ENCODE measurements at places on chromosomes 2 and 18.

DNA sequence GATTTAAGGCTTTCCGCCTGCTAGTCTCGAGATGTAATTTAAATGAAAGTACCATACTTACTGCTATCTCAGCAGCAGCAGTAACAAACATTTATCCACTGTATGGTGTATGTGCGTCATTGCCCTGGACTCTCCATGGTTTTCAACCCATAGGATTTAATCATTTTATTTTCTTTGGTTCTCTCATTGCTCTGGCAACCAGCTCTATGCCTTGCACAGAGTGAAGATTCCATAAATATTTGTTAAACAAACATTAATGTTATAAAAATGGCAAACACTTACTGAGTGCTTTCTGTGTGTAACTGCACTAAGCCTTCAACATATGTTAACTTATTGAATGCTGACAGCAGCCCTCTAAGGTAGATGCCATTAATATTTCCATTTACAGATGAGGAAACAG lies 1.3 kb upstream of the LMAN1 start:
- DNase-seq: no peak

DNA sequence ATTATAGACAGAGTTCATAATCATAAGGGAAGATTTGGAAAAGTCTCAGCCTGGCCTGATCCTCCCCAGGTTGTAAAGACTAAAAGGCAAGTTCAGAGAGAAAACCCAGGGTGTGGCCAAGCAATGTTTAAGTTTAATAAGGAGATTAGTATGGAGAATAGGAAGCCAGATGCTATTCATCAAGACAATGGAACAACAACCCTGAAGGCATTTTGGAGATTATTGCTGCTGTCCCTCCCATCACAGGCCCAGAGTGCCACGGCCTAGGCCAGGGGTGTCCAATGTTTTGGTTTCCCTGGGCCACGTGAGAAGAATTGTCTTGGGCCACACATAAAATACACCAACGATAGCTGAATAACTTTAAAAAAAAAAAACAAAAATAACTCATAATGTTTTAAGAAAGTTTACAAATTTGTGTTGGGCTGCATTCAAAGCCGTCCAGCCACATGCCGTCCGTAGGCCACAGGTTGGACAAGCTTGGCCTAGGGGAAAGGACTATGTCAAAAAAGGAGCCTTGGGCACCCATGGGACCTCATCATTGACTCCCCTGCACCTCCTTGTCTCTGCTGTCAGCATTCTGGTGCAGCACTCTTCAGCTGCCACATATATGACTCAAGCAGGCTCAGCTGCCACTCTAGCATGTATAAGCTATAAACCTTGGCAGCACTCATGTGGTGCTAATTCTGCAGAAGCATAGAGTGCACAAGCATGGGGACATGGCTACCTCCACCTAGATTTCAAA lies 20.8 kb downstream of the DPP4 start:
- DNase-seq: no peak

- no peak for DNase-seq
Measured at GRCh38 chr2:198115201-198115600, 310.8 kb downstream of the PLCL1 start.

DNA sequence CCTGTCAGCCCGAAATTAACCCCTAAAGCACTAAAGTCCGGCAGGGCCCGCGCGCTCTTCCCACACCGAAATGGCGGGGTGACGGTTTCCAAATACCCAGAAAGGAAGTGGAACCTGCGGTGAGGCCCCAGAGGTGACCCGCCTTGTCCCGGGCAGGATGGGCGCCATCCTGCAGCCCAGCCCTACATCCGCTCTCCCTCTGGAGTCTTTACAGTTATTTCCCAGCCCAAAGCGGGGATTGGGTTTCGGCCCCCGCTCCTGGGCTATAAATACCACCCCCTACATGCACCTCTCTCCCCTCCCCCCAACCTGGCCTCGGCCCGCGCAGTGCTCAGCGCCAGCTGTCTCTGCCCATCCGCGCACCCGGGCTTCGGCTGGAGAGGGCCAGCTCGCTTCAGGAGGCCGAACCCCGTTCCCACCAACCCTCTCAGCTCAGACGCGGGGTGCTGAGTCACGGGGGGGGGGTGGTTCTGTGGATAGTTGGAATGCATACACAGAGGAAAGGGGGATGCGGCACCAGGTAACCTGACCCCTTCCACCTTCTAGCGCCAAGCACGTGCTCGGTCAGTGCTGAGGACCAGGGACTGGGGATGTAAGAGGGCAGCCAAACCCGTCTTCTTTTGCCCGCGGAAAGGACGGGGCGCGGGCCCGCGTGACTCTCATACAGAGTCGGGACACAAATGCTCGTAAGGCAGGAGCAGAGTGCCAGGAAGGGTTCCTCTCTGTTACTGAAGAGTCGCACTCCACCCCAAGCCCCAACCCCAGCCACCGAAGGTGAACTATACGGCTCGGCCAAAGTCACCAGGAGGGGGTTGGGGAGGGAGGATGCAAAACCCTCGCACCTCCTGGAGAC lies at the start of gene TUBA4B:
Gene TUBA4B (plus strand): TSS at position 344 of the 853 bp plus-strand sequence. CDS start 165 bp downstream, at position 509.
- peak; percentile 75 for DNase-seq

DNA sequence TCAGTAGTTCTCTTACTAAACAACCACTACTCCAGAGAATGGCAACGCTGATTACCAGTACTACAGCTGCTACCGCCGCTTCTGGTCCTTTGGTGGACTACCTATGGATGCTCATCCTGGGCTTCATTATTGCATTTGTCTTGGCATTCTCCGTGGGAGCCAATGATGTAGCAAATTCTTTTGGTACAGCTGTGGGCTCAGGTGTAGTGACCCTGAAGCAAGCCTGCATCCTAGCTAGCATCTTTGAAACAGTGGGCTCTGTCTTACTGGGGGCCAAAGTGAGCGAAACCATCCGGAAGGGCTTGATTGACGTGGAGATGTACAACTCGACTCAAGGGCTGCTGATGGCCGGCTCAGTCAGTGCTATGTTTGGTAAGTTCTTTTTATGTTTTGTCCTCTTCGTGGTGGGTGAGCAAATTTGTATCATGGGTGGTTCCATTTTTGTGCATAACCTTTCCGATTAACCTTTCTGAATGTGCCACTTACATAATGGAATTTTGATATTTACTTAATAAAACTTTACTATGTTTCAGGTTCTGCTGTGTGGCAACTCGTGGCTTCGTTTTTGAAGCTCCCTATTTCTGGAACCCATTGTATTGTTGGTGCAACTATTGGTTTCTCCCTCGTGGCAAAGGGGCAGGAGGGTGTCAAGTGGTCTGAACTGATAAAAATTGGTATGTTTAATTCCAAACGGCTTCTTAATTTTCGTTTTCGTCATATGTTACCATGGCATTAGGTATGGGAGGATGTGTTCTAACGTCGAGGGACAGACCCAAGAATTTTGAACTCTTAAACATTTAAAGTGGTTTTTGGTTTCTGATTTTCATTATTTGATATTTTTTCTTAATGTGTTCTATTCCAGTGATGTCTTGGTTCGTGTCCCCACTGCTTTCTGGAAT lies 1.3 kb downstream of the SLC20A1 start:
- no peak for DNase-seq

DNA sequence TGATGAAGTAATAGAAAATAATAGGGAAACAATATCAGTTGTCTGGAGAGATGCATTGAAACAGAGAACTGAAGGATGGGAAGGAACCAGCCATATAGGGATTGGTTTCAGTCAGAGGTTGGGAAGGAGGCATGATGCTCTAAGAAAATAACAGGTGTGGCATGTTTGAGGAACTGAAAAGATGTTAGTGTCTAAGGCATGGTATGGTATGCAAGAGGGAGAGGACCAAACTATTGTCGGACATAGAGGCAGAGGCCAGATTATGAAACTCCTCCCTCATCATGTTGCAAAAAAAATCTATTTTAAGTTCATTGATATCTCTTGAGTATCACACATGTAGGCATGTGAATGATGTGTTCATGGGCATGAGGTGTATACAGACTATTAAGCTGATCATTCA lies 48.9 kb upstream of the EMILIN2 start:
- DNase-seq: no peak

GRCh38 chr18:77086034-77086433 lies 46.5 kb downstream of the MBP start:
- DNase-seq: no peak

- DNase-seq: no peak
Measured at GRCh38 chr2:96409081-96409819, 73.7 kb downstream of the NCAPH start.

- DNase-seq: no peak
Measured at GRCh38 chr2:48940606-48941005, 185.1 kb upstream of the LHCGR start.

GRCh38 chr18:78993014-78993926 lies 13.7 kb downstream of the SALL3 start:
- no peak for DNase-seq

DNA sequence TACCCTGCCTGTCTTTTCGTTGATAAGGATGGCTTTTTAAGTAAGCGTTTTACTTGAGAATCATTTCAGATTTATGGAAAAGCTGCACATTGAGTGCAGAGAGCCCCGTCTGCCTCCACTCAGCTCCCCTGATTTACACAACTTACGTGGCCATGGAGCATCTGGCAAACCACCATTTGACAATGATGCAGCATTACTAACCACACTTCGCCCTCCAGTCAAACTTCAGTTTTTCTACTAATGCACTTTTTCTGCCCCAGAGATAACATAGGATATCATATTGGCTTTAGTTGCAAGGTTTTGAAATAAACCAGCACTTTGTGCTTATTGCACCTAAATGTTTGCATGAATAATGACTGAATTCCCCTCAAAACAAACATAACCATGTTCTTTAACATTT lies 165.1 kb upstream of the TPO start:
- DNase-seq: no peak

GRCh38 chr2:159946326-159946999 lies 116.0 kb downstream of the PLA2R1 start:
- no peak for DNase-seq
